ENCODE measurements at places on chromosomes 12 and 14.

DNA sequence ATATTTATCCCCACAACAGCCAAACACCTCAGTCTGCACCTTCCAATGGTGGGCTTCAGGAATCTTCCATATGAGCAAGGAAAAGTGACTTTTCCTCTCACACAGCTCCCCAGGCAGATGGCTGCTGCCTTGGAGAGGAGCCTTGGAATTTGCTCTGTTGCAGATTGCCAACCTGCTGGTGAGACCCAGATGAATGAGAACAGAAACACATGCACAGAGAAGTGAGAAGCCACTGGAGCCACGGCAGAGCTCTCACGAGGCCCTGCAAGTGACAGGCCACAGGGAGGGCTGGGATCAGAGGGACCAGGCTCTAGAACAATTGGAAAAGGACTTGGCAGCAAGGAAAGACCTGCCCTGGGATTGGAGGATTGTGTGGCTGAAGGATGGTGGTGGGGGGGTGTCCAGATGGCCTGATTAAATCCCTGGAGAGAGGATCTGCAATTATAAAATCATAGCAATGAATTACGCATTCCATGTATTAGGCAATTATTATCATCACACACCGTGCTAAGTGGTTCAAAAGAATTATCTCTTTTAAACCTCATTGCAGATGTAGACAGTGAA lies 84.9 kb upstream of the PWP1 start:
- H3K4me1 ChIP-seq: no peaks in the 10 kb centered on the region
- DNase-seq: no peak
- no peak overlapping the region for H3K27ac ChIP-seq
- no peaks in the 10 kb centered on the region for H3K36me3 ChIP-seq

GRCh38 chr12:76084863-76085519 lies 506 bp upstream of the NAP1L1 start:
- H3K4me3 ChIP-seq: peak overlapping the region; percentile 81
- peak overlapping the region; percentile 95 for H3K27ac ChIP-seq
- H3K4me1 ChIP-seq: no peaks in the 10 kb centered on the region
- H3K36me3 ChIP-seq: no peaks in the 10 kb centered on the region
- no peak for DNase-seq

DNA sequence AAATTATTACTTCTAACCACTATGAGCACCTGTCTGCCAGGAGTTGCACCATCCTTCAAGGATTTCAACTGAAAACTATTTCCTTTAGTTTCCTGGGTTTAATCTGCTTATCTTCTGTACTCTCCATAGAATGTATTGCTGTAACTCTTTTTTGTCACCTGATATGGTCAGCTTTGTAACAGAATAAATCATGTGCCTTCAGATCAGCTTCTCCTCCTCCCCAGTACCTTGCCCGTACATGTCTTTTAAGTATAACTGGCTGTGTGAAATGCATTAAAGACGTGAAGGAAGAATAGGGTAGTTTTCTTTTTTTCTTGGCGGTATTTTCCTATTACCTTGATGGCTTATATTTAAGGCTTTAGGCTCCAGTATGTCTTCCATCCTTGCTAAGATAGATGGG lies 200.3 kb upstream of the NAV3 start:
- H3K27ac ChIP-seq: no peak overlapping the region
- DNase-seq: no peak
- H3K4me1 ChIP-seq: no peaks in the 10 kb centered on the region
- no peak overlapping the region for H3K4me3 ChIP-seq

- no peaks in the 10 kb centered on the region for H3K27me3 ChIP-seq
- H3K4me1 ChIP-seq: no peaks in the 10 kb centered on the region
- H3K36me3 ChIP-seq: no peaks in the 10 kb centered on the region
- H3K27ac ChIP-seq: no peak overlapping the region
- peak overlapping the region; percentile 77 for H3K4me3 ChIP-seq
- DNase-seq: no peak
Observed at GRCh38 chr12:70241845-70242244, 1.4 kb upstream of the CNOT2 start.

DNA sequence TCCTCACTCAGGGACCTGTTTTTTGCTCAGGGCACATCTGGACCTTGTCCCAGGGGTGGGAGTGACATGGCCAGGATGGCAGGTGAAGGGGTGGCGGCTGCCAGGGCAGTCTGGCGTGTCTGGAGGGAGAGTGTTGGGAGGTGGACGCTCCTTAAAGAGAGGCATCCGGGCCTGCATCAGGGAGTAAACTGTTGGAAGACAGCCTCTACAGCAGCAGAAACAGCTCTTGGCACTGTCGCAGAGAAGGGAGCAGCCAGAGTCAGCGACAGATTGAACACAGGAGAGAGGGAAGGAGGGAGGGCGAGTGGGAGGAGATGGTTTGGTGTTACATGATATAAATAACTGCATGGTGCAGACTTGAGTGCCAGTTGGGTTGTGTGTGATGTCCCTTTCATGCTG lies 52.8 kb downstream of the IGF1 start:
- peak; percentile 42 for DNase-seq

GRCh38 chr12:51678086-51678724 lies 87.2 kb downstream of the SCN8A start:
- H3K36me3 ChIP-seq: no peaks in the 10 kb centered on the region
- no peak overlapping the region for H3K4me3 ChIP-seq
- H3K4me1 ChIP-seq: no peaks in the 10 kb centered on the region
- H3K27ac ChIP-seq: no peak overlapping the region

- H3K4me3 ChIP-seq: no peak overlapping the region
- H3K36me3 ChIP-seq: no peaks in the 10 kb centered on the region
- no peaks in the 10 kb centered on the region for H3K27me3 ChIP-seq
- no peak for DNase-seq
- no peaks in the 10 kb centered on the region for H3K4me1 ChIP-seq
- no peak overlapping the region for H3K27ac ChIP-seq
Observed at GRCh38 chr12:62016021-62016420, 244.2 kb upstream of the USP15 start.
